Fibroblast of the aortic adventitia (primary cell): ENCODE measurements at places on chromosomes 1 and 21. TPM values are rescaled to one million over a fixed set of nuclear protein-coding genes. Genes with fewer than 3 reads are reported as not detected.

Gene GUCA2B
- not detected in 2 replicates for total RNA-seq

Gene CLDN14
- 0.27 and 0.57 TPM in 2 replicates for total RNA-seq

- DNase-seq, result peak; percentile 76
These were observed 49.9 kb downstream of the BACE2 start for GRCh38 chr21:41217671-41218385.

GRCh38 chr1:182754087-182754486, 35.5 kb upstream of the NPL start:
- DNase-seq, result no peak

- DNase-seq, result no peak
These were observed 24.1 kb downstream of the POGZ start for GRCh38 chr1:151435174-151435573.

DNA sequence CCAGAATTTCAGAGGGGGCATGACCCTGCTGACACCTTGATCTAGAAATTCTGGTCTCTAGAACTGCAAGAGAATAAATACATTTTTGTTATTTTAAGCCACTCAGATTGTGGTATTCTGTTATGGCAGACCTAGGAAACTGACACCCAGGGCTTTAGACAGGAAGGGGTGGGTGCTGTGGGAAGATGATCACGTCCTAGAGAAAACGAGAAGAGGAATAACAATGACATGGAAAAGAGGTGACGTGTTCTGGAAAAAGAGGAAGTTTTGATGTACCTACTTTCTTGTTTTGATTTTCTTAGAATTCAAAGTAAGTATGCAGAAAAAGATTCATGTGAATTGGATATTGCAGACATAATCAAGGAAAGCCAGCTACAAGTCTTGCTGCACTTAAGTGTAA, 232.9 kb upstream of the RUNX1 start:
- DNase-seq, result no peak

- DNase-seq, result no peak
These were observed 61.0 kb downstream of the SMYD2 start for GRCh38 chr1:214341932-214342331.

DNA sequence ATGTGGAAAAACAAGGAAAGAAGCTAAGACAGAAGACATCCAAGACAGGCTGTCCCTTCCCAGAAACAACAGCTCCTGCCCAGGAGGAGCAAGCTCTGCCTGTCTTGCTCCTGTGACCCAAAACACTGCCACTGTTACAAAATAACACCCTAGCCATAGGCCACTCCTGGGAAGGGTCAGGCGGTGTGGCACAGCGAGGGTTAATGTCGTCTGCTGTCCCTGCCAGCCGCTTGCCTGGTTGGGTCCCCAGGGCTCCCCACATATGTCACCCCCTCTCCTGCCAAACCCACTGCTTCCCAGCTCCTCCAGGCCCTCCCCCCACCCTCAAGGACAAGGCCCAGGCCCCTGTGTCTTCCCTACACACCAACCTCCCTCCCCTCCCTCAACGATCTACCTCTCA, 3.9 kb upstream of the NHLH1 start:
- DNase-seq, result no peak

DNA sequence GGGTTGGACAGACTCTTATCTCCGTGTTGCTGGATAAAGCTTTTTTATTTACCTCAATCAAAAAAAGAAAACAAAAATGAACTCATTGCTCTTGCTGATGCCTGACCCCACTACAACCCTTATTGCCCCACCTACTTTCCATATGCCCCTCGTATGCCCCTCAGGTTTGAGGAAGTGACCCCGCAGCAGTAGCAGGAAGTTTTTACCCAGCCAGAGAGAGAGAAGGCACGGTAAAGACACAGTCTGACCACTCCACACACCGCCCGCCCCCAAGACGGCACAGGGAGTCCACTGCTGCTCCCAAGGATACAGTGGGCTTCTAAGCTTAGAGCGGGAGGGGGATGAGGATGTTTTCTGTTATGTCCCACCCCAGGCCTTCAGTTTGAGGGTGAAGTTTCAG, 9.8 kb downstream of the PLEKHO1 start:
- DNase-seq, result no peak

DNA sequence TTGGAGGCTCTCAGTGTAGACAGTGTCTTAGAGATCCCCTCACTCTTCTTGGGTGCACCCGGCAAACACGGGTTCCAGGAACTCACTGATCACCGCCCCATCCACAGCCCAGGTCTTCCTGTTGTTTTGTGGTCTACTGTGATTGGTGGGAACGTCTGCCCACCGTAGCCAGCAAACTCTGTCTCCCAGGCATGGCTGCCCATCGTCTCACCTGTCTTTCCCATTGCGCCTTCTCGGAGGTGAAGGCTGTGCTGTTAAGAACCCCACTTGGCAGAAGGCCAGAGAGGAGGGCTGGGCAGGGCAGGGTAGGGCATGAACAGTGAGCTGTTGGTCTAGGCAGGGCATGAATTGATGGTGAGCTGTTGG, 14.1 kb upstream of the KCNA2 start:
- DNase-seq, result no peak

GRCh38 chr1:55120538-55120937, 81.2 kb downstream of the PCSK9 start:
- DNase-seq, result no peak

DNA sequence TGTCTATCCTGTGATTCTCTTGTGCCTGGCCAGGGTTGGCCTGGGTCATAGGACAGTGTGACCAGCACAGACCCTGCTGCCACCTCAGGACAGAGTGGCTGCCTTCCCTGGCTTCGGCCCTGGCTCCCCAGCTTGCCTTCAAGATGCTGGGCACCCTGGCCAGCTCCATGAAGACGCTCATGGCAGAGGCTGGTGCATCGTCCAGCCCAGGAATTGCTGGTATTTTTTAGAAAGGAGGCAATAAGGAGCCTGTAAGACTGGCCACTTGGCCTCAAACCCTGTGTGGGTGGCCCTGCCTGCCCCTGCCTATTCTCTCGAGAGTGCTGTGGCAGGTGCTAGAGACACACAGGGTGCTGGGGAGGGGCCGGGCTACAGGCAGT, 70.4 kb upstream of the ACTRT2 start:
- no peak for DNase-seq

DNA sequence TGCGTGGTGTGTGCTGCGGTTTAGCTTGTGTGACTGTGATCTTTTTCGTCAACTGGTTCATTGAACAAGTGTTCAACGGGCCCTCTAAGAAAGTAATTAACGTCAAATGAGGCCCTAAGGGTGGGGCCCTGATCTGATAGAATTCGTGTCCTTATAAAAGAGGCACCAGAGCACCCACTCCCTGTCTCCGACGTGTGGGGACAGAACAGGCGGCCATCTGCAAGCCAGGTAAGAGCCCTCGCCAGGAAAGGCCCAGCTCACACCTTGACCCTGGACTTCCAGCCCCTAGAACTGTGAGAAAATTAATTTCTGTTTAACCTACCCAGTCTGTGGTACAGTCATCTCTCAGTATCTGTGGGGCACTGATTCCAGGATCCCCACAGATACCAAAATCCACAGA, 20.4 kb upstream of the SAMD11 start:
- no peak for DNase-seq
